Stimulated activated CD8-positive, alpha-beta memory T cell treated with anti-CD3 and anti-CD28 coated beads, Interleukin-15, amount 100 ng/mL, for 48 hours (primary cell): ENCODE measurements at places on chromosomes 5 and 9.

GRCh38 chr5:6431214-6432195, 17.2 kb upstream of the UBE2QL1 start:
- no peak for DNase-seq

- DNase-seq = no peak
These were observed 322.3 kb downstream of the ASTN2 start for GRCh38 chr9:117092582-117092981.

GRCh38 chr5:91048073-91048472, 335.0 kb downstream of the ARRDC3 start:
- DNase-seq = no peak

DNA sequence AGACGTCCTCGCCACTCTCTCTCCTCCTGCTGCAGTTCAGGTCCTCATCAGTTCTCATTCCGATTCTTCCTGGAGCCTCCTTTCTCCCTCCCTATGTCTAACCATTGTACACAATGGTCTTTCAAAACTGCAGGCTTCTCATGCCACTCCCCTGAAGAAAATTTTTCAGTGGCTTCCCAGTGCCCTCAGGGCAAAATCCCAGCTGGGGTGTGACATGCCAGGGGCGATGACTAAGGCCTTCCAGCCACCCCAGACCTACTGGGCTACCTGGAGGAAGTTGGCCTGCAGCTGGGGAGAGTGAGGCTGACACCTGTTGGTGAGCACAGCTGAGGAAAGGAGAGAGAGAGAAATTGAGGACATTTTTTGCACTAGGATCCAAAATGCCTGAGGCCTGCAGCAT, 65.2 kb downstream of the SREK1 start:
- no peak for DNase-seq
